ENCODE measurements at places on chromosomes 12 and 14.

DNA sequence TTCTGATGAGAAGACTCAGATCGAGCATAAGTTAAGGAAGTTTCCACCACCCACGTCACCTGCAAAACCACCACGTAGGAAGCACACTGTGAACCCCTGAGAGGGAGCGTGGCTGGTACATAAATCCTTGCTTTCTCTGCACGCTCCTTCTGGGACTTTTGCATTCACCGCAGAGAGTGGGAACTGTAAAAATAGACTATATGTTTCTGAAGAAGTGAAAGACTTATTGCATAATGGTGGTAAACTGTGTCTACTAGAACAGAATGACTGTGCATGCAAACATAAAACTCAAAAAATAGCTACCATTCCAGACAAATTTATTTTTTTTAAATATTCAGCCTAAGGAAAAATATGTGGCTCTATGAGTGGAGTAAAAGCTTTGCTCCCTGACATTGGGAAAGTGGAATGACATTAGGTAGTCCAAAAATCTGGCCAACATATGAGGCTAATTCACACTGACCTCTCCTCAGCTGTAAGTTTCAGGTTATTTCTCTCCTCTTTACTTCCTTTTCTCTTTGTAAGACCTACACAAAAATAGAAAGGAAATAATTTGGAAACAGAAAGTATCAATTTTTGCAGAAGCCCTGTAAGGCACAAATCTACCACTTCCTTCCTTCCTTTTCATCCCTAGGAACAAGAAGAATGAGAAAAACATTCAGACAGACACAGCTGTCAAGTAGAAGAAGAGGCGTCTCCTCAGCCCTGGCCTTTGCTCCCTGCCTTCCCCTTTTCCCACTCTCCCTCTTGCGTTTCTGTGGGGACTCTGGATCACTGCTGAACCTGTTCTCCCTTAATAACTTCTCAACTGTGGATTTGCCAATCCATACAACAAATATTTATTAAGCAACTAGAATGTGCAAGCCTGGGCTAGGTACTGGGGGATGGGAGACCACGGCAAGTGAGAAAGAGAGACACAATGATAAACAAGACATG, 264.3 kb upstream of the FOXN3 start:
- DNase-seq: no peak

DNA sequence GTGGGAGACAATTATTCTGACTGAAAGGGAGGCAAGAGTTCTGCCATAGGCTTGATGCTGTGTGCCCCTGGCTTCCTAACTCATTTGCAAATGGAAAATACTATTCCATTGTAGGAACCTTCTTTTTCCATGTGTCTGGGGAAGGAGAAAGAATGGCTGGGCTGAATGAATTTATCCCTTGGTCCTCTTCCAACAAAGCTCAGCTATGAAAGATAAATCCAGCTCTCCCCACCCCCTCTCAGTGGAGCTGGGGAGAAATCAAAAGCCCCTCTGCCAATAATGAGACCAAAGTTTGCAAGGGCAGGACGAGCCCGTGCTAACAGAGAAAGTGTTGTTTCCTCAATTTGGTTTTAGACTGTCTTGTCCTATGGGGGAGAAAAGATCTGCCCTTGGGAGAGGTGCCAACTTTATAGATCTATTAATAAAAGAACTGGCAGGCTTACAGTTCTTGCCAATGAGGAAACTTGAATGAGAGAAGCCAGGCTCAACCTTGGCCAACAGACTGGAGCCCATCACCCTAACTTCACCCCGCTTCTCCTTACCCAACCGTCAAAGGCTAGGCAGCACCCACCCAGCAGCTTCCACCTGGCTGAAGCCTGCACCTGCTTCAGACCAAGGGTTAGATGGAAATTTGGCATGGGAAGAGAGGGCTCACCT, 8.9 kb upstream of the TCL1B start:
- no peak for DNase-seq

DNA sequence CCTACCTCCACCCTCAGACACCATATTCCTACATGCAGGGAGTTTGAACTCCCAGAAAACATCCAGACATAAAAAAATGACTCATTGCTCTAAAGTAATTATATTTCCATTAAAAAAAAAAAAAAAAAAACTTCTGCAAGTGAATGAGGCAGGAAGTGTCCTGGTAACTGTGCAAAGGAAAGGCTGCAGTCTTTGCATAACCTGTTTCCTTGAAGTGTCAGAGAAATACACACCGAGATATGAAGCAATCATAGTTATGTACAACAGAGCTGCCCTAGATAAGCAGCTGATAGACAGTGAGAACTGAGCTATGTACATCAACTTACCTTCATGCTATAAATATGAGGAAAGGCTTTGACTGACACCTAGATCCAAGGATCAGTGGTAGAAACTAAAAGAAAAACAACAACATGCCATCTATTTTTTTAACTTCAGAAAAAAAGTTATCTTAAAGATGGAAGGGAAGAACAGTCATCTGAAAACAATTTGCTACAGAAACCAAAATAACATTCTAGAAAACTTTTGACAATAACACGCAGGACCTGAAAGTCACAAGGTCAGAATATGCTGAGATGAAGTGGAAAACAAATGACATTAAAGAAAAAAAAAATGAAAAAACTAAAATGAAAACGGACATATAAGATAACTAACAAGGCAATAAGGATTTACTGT, 263.2 kb downstream of the SEC23A start:
- DNase-seq: no peak

GRCh38 chr12:80226576-80226975, 127.2 kb downstream of the OTOGL start:
- peak; percentile 33 for DNase-seq

DNA sequence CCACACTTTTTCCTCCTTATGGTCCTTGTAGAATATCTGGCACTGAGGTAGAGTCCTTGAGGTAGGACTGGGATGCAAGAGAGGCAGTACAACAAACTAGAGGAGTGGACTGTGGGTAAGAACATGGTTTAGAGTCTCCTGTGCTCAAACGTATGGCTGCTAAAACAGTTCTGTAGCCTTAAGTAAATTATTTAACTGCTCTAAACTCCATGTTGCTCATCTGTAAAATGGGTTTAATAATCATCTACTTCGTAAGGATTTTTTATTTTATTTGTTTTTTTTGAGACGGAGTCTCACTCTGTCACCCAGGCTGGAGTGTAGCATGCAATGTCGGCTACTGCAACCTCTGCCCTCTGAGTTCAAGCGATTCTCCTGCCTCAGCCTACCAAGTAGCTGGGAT, 3.6 kb upstream of the COPZ1 start:
- DNase-seq: no peak

DNA sequence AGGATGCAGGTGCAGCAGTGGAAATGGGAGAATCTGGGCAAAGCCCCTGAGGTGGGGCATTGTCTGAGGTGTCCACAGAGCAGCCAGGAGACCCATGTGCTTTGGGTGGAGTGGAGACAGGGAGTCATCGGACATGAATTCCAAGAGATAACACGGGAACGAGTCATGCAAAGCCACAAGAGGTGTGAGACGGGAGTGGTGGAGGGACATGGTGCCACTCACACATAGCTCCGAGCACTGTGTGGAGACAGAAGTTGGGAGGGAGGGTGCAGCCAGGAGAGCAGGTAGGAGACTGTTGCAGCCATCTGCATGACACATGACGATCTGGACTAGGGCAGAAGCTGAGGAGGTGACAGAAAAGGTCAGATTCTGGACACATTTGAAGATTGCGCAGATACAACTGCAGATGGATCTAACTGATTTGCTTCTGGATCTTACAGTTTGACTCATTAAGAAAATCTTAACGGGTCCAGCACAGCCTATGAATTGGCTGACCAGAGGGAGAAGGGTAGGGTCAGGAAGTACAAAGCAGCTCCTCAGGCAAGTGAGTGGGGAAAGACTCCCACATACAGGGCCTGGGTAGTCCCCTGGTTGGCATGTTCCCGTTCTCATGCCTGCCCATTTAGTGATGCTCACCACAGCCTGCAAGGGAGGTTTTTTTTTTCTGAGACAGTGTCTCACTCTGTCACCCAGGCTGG, 379.8 kb downstream of the FUT8 start:
- DNase-seq: peak; percentile 86

- DNase-seq: no peak
These were observed 148.7 kb downstream of the MDGA2 start for GRCh38 chr14:47526591-47527244.

GRCh38 chr14:104341532-104342434, 203.4 kb downstream of the KIF26A start:
- no peak for DNase-seq

Measured in RCC 7860 (cell line).